Stimulated activated CD4-positive, alpha-beta T cell treated with anti-CD3 and anti-CD28 coated beads, TNF-alpha, amount 100 ng/mL, for 1 hour (primary cell): ENCODE measurements at places on chromosomes 16 and 17.

- DNase-seq: no peak
Measured at GRCh38 chr16:73319737-73320136, 271.8 kb upstream of the ZFHX3 start.

- no peak for DNase-seq
Measured at GRCh38 chr17:59368218-59368857, 36.9 kb downstream of the YPEL2 start.

DNA sequence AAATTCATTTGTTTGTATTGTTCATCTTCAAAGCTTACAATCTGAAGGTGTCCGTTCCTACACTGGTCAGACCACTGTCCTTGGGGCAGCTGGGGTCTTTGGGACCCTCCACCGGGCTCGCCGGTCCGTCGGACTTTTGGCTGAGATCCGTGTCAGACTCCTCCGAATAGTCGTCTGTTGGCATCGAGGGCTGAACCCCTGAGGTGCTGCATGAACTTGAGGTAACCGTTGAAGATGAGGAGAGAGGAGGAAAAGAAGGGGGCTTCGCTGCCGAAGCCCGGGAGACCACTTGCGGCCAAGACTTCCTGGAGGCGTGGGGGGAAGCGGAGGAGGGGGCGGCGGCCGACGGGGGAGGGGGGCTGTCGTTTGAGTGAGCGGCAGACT lies 260.8 kb downstream of the ZFHX3 start:
- DNase-seq: no peak

- DNase-seq: peak; percentile 58
Measured at GRCh38 chr16:4371357-4372000, at the start of gene VASN. Gene VASN, plus strand, starts transcription at chr16:4371848. Its CDS starts 9,030 bp downstream, at chr16:4380878.

GRCh38 chr16:27230562-27231001 lies 27.3 kb downstream of the KDM8 start:
- peak; percentile 30 for DNase-seq

DNA sequence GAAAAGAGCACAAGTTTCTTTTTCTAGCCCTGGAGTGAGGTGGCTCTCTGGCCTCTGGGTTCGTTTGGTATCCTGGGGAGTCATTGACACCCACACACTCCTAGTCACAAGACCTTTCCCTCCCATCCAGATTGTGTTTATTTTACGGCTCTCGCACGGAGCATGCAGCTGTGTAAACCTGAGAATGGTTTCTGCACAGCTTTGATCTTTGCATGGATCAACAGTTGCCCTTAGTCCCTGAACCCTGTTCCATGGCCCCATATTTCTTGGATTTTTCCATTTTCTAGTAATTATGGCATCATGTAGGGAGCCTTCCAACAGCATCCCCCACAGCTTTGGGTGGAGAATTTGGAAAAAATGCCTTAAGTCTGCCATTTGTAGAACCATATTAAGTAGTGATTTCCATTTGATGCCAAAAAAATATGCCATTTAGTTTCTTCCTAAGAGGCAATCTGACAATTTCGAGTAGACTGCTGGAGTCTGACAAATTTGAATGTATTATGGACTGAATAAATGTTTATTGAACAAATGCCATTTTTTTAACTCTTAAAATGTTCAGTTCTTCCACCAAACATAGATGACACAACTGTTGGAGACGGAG lies 197.7 kb downstream of the WWOX start:
- DNase-seq: no peak

GRCh38 chr17:48760411-48760810 lies 31.9 kb upstream of the HOXB13 start:
- no peak for DNase-seq

DNA sequence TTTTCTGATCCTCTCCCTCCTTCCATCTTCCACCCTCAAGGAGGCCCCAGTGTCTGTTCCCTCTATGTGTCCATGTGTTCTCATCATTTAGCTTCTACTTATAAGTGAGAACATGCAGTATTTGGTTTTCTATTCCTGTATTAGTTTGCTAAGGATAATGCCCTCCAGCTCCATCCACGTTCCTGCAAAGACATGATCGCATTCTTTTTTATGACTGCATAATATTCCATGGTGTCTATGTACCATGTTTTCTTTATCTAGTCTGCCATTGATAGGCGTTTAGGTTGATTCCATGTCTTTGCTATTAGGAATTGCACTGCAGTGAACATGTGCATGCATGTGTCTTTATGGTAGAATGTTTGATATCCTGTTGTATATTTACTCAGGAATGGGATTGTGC lies 275.1 kb downstream of the BCAS3 start:
- DNase-seq: no peak

GRCh38 chr16:11835891-11836649 lies 15.3 kb downstream of the RSL1D1 start:
- DNase-seq: no peak

DNA sequence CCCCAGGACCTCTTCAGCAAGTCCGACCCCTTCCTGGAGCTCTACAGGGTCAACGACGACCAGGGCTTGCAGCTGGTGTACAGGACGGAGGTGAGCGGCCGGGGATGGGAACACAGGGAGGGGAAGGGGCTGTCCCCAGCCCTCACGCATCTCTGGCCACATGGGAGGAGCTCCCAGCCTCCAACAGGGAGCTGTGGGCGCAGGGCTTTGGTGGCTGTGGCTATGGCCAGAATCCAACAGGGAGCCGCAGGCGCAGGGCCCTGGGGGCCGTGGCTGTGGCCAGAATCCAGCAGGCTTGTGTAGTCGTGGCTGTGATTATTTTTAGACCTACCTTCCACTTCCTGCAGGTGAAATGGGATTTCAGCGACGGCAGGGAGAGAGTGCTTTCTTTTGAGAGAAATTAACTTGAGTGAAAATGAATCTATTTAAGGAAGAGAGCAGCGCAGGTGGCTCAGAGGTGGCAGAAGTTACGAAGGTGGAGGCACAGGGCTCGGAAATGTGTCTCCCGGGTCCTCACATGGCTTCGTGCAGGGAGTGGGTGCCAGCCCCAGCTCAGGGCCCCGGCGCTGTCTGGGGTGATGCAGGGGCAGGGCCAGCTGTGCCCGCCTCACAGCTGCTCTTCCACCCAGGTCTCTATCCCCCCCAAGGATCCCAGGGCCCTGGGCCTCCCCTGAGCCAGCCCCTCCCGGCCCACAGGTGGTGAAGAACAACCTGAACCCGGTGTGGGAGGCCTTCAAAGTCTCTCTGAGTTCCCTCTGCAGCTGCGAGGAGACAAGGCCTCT lies 9.4 kb downstream of the CPNE7 start:
- no peak for DNase-seq

DNA sequence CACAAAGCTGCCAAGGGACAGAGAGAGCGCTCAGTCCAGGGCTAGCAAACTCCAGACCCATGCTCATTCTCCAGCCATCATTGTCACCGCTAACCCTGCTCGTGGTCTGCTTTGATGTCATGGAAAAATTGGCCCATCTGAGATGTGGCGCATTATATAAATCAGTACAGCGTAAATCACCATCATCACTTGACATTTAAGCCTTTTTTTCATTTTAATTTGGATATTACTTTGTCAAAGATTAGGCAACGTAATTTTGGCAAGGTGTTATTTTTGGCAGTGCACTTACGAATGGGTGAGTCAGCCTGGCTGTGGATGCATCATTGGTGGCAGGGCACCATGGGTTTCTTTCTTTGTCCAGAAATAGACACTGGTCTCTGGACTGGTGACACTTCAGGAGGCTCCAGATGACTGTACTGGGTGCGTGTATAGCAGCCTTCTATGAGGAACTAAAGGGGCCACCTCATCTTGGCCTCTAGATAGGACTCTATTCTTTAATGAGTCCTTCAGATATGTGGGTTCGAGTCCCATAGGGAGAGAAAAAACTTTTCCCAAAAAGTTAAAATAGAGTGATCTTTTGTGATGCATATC lies 166.3 kb downstream of the MSI2 start:
- DNase-seq: no peak

- no peak for DNase-seq
Measured at GRCh38 chr16:87541147-87541871, 48.5 kb upstream of the ZCCHC14 start.

DNA sequence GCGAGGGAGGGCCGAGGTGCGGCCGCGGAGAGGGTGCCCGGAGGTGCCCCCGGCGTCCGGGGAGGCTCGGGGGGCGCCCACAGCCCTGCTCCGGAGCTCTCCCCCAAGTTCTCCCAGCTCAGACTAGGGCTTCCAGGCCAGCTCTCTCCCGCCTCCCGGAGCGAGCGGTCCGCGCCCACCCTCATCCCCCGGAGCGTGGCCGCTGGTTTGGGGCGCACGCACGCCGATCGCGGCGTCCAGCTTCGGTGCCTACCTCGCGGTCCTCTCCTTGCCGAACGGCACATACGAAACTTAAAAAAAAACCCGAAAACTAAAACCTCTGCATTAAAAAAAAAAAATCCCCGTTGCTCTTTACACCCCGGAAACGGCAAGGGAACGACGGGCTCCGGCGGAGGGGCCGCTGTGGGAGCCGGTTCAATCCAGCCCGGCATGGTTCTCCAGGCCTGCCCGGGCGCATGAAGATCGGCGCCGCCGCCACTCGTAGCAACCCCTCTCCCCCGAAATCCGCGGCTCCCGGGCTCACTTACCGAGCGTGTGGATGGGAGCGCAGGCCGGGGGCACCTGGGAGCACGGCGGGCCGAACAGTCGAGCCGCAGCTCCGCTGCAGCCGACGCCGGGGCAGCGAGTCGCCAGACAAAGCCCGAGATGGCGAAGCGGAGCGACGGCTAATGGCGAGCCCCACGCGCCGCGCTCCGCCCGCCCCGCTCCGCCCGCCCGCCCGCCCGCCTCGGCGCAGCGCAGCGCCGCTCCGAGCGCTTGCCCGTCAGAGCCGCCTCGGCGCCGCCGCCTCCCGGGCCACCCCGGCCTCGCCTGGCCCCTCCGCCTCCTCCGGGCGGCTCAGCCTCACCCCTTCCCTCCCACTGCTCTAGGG lies 973 bp upstream of the UBTF start:
- DNase-seq: no peak

DNA sequence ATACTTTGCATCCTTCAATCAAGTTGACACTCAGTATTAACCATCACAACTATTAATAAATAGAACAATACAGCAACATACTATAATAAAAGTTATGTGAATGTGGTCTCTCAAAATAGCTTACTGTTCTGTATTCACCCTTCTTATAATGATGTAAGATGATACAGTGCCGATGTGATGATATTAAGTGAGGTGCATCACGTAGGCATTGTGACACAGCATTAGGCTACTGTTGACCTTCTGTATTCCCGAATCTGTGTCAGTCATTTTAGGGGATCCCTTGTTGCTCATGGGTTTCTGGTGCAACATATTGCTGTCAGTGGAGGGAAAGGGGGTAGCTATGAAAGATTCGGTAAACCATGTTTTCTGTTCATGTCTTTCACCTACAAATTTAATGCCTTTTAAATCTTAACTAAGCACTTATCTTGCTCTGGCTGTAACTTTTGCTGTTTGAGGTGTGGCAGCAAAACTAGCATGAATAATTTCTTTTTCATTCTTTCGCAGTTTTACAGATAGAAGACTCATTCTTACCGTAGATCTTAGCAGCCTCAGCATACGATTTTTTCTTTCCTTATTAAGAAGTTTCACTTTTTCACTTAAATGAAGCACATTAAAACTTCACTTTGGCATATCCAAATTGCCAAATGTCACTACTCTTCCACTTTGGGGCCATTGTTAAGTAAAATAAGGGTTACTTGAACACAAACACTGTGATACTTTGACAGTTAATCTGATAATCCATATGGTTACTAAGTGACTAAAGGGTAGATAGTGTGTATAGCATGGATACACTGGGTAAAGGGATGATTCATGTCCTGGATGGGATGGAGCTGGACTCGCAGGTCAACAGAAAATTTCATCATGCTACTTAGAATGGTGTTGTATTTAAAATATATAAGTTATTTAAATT lies 29.6 kb downstream of the NFAT5 start:
- DNase-seq: no peak

GRCh38 chr17:10013365-10014112 lies 108.5 kb upstream of the RCVRN start:
- DNase-seq: no peak
